A549 treated with RU486 at 1 μM for 4 hours (cell line): ENCODE measurements at places on chromosomes 5 and 9. TPM values are rescaled to one million over a fixed set of nuclear protein-coding genes. Genes with fewer than 3 reads are reported as not detected.

Gene ANKRD34B
- 0.02 to 0.06 TPM (median 0.05 TPM) in 3 of 5 replicates, not detected in the others for total RNA-seq

Gene ADAMTS2
- 0.03 to 0.19 TPM (median 0.09 TPM) in 4 of 5 replicates, not detected in the other for total RNA-seq

Gene ITK
- 0.03 to 0.15 TPM (median 0.13 TPM) in 3 of 5 replicates, not detected in the others for total RNA-seq

Gene PHYKPL
- total RNA-seq = 6.3 to 9.1 TPM (median 7.7 TPM) in 5 replicates

Gene PDGFRB
- 0.10 to 1.5 TPM (median 0.17 TPM) in 5 replicates for total RNA-seq

Gene SNX30
- 4.7 to 5.8 TPM (median 5.1 TPM) in 5 replicates for total RNA-seq

Gene PIP5K1B
- total RNA-seq = 0.03 TPM in 1 of 5 replicates, not detected in the others

Gene CMYA5
- 0.08 to 0.15 TPM (median 0.12 TPM) in 5 replicates for total RNA-seq

Gene PGM5
- total RNA-seq = not detected in 5 replicates

Gene DNAI1
- total RNA-seq = 0.12 to 0.42 TPM (median 0.15 TPM) in 5 replicates

Gene PCDHA1
- total RNA-seq = 0.15 to 0.34 TPM (median 0.21 TPM) in 4 of 5 replicates, not detected in the other

Gene CCL21
- total RNA-seq = not detected in 5 replicates

Gene FOXI1
- total RNA-seq = not detected in 5 replicates

Gene C1QTNF2
- 0.10 to 0.13 TPM (median 0.11 TPM) in 3 of 5 replicates, not detected in the others for total RNA-seq

Gene C5orf52
- total RNA-seq = not detected in 5 replicates

Gene TMEM250
- 32.6 to 51.5 TPM (median 44.6 TPM) in 5 replicates for total RNA-seq

Gene CNTLN
- 2.4 to 7.0 TPM (median 5.7 TPM) in 5 replicates for total RNA-seq

Gene GFPT2
- total RNA-seq = 45.0 to 58.8 TPM (median 54.6 TPM) in 5 replicates

Gene C9
- total RNA-seq = not detected in 5 replicates

Gene SLC26A2
- total RNA-seq = 11.5 to 28.7 TPM (median 27.5 TPM) in 5 replicates

Gene ZMAT2
- total RNA-seq = 83.4 to 128 TPM (median 104 TPM) in 5 replicates

Gene SCAMP1
- 13.7 to 30.2 TPM (median 27.3 TPM) in 5 replicates for total RNA-seq

Gene PCDHB7
- total RNA-seq = not detected in 5 replicates

Gene FCN2
- total RNA-seq = not detected in 5 replicates

Gene KCNN2
- total RNA-seq = 0.10 to 0.24 TPM (median 0.17 TPM) in 4 of 5 replicates, not detected in the other

Gene SH3RF2
- 2.9 to 3.8 TPM (median 3.2 TPM) in 5 replicates for total RNA-seq

Gene FUT7
- total RNA-seq = 0.07 to 0.09 TPM (median 0.08 TPM) in 3 of 5 replicates, not detected in the others

Gene RGS3
- 24.6 to 25.9 TPM (median 25.1 TPM) in 5 replicates for total RNA-seq

Gene ABL1
- total RNA-seq = 38.0 to 52.7 TPM (median 47.6 TPM) in 5 replicates

Gene ANAPC2
- 21.7 to 38.1 TPM (median 33.0 TPM) in 5 replicates for total RNA-seq

Gene DAB2IP
- 9.0 to 13.4 TPM (median 12.4 TPM) in 5 replicates for total RNA-seq

Gene CRHBP
- total RNA-seq = 0.05 to 0.42 TPM (median 0.21 TPM) in 3 of 5 replicates, not detected in the others

Gene ZNF354C
- 0.53 to 0.85 TPM (median 0.69 TPM) in 5 replicates for total RNA-seq

Gene ELOVL7
- 6.6 to 13.7 TPM (median 12.4 TPM) in 5 replicates for total RNA-seq

Gene GTF2H2C
- 24.9 to 40.2 TPM (median 35.1 TPM) in 5 replicates for total RNA-seq

Gene VCAN
- 11.6 to 17.3 TPM (median 14.9 TPM) in 5 replicates for total RNA-seq

Gene CER1
- not detected in 5 replicates for total RNA-seq

Gene SOHLH1
- total RNA-seq = not detected in 5 replicates

Gene PHF24
- total RNA-seq = 0.12 to 0.31 TPM (median 0.20 TPM) in 4 of 5 replicates, not detected in the other

Gene SRA1
- total RNA-seq = 41.8 to 62.1 TPM (median 47.4 TPM) in 5 replicates

Gene GPX8
- 30.8 to 45.9 TPM (median 38.7 TPM) in 5 replicates for total RNA-seq

Gene CNTFR
- total RNA-seq = 0.08 to 0.22 TPM (median 0.14 TPM) in 3 of 5 replicates, not detected in the others

Gene TLE1
- total RNA-seq = 86.1 to 94.3 TPM (median 87.5 TPM) in 5 replicates
